ENCODE measurements at places on chromosomes 12 and 14.

- DNase-seq, result no peak
These were observed 220.4 kb downstream of the ATP23 start for GRCh38 chr12:58161773-58162172.

DNA sequence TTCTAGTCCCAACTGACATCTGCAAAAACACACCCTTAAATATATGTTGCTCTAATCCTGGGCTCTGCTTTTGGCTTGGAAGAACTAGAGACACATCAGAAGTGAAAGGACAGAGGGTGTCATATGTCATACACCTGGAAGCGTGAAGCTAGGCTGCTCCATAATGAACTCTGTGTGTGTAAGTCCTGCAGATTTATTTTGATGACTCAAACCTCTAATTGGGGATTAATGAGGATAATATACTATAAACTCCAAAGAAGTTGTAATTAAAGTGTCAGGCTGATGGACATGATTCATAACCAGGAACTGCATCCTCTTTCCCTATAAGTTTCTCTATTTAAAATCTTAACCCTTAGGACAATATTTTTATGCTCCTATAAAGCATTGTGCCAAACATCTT is 4.4 kb upstream of the KCNK10 start:
- DNase-seq, result no peak

- no peak for DNase-seq
These were observed 1254.9 kb upstream of the TMEM132C start for GRCh38 chr12:127012109-127012508.

GRCh38 chr12:124278389-124279101 is 16.3 kb upstream of the RFLNA start:
- DNase-seq, result no peak

- no peak for DNase-seq
These were observed 117.0 kb upstream of the MAX start for GRCh38 chr14:65219353-65219752.

GRCh38 chr12:51188359-51189051 is 15.6 kb upstream of the TFCP2 start:
- no peak for DNase-seq

GRCh38 chr12:74984631-74985030 is 225.0 kb downstream of the KCNC2 start:
- DNase-seq, result no peak

DNA sequence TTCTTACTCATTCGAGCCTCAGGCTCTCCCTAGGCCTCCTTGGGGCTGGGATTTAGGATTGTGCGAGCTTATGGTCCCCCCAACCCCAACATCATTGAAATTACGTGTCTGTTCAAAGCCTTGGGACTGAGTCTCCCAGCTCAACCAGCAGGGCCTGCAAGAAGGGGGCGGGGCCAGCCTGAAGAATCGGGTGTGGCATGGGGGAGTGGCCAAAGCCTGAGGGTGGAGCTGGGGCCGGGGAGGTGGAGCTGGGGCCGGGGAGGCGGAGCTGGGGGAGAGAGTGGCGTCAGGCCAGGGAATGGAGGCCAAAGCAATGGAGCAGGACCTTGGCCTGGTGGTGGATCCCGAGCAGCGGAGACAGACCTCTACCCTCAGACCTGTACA is 24.3 kb upstream of the HSPB8 start:
- DNase-seq, result peak; percentile 14

DNA sequence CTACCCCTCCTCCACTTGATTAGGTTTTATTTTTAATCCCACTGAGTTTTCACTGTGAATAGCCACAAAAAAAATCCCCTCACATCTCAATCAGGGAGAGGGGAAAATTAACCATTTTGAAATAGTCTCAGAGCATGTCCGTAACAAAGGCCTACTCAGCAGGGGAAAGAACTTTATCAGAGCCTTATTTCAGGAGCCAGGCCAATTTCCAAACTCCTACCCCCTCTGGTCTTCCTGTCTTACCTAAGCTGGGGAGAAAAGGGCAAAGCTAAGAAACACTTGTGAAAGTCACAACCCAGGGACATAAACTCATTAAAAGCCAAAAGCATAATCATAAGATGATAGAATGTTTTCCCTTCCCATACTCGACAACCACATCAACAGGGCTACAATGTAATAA is 260.3 kb upstream of the DIO3 start:
- no peak for DNase-seq

- no peak for DNase-seq
These were observed 255.7 kb upstream of the FAR2 start for GRCh38 chr12:28893365-28893764.

DNA sequence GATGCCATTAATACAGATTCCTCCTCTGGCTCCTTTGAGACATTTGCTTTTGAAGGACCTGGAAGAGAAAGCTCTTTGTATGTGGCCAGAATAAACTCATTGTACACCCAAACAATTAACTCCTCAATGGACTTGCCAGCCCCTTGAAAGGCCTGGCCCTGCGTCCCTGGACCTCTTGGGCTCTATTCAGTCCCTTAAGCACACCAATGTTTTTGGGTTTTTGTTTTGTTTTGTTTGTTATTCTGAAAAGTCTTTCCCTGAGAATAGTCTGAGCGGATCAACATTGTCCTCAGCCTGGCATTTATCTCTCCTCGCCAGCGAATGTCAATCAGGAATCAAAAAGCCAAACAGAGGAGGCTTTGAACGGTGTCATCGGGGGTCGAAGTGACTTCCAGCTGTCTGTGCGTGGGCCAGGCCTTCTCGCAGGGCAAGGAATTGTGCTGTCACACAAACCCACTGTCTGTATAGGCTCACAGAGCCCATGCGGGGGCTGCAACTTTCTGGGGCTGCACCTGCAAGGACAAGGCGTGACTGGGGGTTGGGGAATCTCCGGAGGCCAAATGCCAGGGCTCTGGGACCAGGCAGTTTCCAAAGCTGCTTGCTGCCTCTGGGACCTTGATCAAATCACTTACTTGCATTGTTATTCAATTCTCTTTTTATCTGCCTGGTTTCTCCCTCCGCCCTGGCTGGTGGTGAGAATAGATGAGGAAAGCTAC is 108.3 kb downstream of the SMOC1 start:
- no peak for DNase-seq

GRCh38 chr14:102622262-102622885 is 29.9 kb downstream of the RCOR1 start:
- peak; percentile 16 for DNase-seq

GRCh38 chr12:109301643-109302168 is 7.4 kb downstream of the FOXN4 start:
- DNase-seq, result no peak

GRCh38 chr12:122724641-122725243 is 5.9 kb downstream of the HCAR1 start:
- DNase-seq, result no peak

DNA sequence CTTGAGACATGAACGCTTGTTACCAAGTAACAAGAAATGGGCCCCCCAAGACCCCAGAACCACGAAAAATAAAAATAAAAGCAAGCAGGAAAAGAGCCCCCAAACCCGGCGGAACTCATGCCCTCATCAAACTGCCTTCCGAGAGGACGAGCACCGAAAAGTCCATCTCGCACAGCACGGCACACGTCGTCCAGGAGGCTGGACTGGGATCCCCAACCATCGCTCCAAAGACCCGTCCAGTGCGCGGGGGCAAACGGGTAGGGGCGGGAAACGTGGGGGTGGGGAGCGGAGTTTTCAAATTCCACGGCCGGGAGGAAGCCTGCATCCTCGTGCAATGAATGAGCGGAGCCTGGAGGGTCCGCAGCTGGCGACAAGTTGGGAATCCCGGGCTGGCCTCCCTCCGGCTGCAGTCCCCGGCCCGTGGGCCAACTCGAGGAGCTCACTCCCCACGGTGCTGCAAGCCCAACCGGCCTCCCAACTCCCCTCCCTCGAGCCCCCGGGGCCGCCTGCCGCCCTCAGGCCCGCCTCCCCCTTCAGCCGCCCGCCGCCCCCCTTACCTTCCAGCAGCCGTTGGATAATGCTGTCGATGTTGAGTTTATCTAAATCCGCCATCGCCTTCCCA is 484 bp downstream of the PPP1CC start:
- DNase-seq, result no peak

DNA sequence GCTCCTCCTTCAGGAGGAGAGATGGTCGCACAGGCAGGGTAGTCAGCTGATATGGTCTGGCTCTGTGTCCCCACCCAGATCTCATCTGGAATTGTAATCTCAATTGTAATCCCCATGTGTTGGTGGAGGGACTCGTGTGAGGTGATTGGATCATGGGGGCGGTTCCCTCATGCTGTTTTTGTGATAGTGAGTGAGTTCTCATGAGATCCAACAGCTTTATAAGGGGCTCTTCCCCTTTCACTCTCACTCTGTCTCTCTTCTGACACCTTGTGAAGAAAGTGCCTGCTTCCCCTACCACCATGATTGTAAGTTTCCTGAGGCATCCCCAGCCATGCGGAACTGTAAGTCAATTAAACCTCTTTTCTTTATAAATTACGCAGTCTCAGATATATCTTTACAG is 218.9 kb upstream of the TMTC1 start:
- no peak for DNase-seq

DNA sequence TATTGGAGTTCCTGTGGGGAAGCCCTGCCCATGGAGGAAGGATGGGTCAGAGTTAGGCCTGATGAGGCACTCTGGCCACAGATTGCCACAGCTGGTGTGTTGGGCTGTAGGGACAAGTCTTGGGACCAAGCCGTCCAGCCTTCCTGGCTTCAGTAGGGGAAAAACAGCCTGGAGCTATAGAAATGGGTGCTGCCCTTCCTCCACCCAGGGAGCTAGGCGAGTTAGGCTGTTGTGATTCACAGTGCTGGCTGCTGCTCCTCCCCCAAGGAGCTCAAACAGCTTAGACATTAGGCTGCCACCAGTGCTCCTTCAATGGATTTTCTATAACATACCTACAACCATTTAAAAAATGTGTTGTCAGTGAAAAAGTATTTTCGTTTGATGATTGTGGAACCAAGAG is 274.3 kb downstream of the RPL10L start:
- no peak for DNase-seq

GRCh38 chr12:14696265-14696741 is at the start of gene GUCY2C:
Gene GUCY2C (minus strand): TSS chr12:14696599. CDS start chr12:14696448, 151 bp downstream.
- no peak for DNase-seq

- no peak for DNase-seq
These were observed 27.5 kb downstream of the ADGRD1 start for GRCh38 chr12:130981074-130981742.

GRCh38 chr12:46332260-46332659 is 40.3 kb downstream of the SLC38A2 start:
- DNase-seq, result no peak

- no peak for DNase-seq
These were observed 144.0 kb upstream of the TMPO start for GRCh38 chr12:98371419-98371818.

GRCh38 chr14:96478119-96478518 is 24.1 kb upstream of the PAPOLA start:
- no peak for DNase-seq

DNA sequence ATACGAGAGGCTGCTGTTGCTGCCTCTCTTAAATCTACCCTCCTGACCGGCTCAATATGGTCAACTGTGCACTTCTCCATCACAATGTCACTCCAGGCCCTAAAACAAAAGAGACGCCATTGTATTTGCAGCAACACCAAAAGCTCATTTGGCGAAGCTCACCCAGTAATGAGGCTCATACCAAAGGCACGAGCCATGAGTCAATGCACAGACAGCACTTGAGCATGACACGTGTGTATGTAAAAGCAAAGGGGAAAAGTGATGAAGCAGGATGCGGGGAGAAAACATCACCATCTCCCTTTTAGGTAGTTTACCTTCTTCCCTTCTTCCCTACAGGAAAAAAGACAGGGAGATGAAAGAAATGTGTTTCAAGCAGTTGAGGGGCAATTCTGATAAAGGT is 150.3 kb downstream of the FOXN3 start:
- DNase-seq, result no peak

DNA sequence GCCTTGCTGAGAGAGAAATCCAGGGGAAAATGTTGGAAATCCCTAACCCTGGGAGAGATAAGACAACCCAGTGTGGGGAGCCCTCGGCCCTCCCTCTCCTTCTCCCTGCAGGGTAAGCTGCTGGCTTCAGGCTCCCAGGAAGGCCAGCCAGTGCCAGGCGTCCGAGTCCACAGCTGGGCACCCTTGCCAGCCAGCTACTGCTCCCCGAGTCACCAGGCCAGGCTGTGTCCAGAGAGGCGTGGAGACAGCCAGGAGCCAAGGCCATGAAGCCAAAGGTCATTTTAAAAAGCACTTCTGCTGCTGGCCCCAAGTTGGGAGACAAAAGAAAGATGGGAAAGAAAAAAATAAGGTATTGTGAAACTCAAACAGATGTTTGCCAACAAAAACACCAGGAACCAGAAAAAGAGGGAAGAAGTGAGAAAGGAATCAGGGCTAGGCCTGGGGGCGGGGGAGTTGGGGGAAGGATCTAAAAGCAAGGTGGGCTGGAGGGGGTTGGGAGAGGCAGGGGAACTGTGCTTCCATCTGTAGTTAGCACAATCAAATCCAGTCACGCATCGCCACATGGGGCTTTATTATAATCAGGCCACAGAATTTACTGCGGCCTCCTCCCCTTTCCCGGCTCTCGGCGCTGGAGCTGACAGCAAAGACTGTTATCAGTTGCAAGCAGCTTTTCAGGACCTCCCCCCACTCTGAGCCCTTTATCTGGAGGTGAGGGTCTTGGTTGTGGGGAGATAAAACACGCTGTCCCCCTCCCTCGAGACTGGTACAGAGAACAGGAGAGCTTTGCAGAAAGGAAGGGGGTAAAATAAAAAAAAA is 33.5 kb downstream of the RBM19 start:
- DNase-seq, result no peak

DNA sequence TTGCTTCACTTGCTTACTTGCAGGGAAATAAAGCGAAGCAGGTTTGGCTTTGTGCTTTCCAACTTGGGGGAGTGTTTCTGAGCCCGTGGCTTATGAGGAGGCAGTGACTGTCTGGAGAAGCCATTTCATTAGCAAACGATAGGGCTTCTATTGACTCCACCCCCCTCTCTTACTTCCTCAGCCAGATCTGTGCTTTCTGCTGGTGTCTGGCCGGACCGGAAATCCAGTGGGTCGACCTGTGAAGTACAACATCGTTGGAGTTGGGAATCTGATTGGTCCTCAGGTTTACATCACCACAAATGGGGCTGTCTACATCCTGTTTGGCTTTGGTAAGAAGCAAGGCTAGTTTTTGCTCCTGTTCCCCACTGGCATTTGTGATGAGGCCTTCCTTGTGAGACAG is 22.3 kb downstream of the FAM234B start:
- DNase-seq, result no peak

- no peak for DNase-seq
These were observed 9.4 kb upstream of the SLC35F4 start for GRCh38 chr14:57875296-57875695.
